ENCODE measurements at places on chromosomes 6 and 20.

- no peak for DNase-seq
Observed at GRCh38 chr20:24721891-24722568, 227.0 kb upstream of the CST7 start.

GRCh38 chr20:60049601-60050000 is 91.4 kb downstream of the CDH26 start:
- DNase-seq = no peak

DNA sequence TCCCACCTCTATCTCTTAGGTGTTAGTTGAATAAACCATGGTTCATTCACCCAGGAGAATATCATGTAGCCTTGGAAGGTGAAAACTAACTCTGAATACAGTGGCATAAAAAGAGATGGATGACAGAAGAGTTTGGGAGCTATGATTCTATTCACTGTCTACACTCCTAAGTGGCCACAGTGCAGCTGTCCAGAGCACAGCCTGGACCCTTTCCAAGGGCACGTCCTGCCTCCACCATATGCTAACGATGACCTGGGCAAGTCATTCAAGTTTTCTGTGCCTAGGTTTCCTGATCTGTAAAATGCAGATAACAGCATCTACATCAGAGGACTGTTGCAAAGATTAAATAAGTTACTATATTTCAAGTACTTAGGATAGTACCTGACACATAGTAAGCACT is 314.1 kb downstream of the PTPRT start:
- DNase-seq = no peak

DNA sequence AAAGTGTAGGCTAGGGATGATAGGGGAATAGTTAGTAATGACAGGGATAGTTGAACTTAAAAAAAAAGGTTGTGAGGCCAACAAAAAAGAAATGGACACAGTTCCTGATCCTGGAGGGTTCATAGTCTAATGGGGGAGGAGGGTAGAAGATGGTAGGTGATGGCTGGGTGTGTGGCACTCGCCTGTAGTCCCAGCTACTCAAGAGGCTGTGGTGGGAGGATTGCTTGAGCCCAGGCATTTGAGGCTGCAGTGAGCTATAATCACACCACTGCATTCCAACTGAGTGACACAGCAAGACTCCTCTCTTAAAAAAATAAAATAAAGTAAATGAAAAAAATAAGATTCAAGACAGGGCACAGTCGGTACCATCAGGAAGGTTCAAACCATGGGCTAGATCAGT is 2.4 kb upstream of the MICB start:
- DNase-seq = peak; percentile 56

DNA sequence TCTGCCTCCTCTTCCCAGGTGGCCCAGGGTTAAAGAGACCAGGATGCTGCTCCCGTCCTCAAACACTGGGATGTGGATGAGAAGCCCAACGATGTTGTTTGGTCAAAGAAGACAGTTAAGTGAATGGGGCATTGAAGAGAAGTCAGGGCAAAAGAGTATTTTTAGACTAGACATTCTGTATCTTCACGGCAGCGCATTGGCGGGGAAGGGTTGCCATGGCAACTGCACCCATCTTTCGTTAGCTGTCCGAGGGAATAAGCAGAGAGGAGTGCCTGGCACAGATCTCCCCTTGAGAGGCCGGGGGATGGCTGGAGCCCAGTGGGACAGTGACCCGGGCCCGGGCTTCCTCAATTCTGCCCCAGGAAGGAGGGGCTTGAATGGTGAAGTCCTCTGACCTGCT is 56.4 kb upstream of the GPR31 start:
- DNase-seq = no peak

DNA sequence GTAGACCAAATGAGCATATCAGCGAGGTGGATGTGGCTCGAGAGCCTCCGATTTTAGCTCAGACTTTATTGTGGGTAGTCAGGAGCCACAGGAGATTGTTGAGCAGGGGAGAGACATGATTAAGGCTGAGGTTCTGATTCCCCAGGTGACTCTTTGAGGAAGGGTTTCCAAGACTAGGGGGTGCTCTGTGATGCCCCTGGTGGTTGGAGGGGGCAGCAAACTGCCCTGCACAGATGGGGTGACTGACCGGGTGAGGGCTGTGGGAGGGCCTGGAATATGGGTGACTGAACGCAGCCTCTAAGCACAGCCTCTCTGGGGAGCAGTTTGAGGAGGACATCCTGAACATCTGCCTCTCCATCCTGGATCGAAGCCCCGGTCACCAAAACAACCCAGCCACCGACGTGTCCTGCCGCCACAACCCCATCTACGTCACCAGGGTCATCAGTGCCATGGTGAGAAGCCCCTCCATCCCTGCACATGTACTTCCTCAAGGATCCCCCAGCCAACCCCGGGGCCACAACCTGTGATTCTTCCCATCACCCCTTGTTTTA is 17.0 kb downstream of the TGM6 start:
- no peak for DNase-seq

DNA sequence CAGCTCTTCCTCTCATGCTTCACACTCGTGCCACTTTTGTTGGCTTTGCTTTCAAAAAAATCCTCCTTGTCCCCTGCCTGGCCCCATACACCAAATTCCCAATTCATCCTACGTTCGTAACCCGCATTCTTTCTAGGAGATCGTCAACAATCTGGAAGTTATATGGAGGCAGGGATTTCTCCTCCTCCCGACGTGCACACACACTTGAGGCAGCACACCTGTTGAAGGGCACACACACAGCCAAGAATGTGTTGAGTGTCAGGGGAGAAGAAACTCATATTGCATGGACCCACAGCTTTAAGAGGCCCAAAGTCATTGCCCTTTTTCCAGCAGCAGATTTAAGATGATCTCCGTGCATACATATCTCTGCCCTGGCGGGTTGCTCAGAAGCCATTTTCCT is 28.9 kb downstream of the THBS2 start:
- no peak for DNase-seq

DNA sequence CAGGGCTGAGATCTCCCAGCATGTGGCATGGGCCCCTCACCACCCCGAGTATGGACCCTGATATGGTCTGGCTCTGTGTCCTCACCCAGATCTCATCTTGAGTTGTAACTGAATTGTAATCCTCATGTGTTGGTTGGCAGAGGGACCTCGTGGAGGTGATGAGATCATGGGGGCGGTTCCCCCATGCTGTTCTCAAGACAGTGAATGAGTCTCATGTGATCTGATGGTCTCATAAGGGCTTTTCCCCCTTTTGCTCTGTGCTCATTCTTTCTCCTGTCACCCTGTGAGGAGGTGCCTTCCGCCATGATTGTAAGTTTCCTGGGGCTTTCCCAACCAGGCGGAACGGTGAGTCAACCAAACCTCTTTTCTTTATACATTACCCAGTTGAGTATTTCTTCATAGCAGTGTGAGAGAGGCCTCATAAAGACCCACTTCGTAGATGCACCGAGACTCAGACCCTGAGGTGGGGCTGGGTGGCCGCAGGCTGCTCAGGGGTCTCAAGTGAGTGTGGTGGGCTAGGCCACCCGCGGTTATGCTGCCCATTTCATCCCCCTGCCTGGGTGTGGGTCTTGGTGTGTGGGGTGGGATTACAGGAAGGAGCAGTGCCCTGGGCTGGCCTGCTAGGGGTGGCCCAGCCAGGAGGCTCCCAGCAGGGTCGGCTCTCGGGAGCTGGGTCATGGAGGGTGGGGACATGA is 26.2 kb upstream of the GATA5 start:
- DNase-seq = peak; percentile 67

DNA sequence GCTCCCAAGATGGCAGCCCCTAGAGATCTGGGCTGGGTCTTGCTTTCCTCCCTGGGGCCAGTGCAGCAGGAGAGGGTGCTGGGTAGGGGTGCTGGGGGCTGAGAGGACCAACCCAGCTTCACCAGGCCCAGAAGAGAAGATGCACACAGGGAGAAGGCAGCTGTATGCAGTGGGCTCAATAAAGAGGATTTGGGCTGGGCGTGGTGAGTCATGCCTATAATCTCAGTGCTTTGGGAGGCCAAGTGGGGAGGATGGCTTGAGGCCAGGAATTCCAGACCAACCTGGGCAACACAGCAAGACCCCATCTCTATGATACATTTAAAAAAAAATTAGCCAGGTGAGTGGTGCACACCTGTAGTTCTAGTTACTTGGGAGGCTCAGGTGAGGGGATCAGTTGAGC is 25.7 kb upstream of the EMILIN3 start:
- no peak for DNase-seq

DNA sequence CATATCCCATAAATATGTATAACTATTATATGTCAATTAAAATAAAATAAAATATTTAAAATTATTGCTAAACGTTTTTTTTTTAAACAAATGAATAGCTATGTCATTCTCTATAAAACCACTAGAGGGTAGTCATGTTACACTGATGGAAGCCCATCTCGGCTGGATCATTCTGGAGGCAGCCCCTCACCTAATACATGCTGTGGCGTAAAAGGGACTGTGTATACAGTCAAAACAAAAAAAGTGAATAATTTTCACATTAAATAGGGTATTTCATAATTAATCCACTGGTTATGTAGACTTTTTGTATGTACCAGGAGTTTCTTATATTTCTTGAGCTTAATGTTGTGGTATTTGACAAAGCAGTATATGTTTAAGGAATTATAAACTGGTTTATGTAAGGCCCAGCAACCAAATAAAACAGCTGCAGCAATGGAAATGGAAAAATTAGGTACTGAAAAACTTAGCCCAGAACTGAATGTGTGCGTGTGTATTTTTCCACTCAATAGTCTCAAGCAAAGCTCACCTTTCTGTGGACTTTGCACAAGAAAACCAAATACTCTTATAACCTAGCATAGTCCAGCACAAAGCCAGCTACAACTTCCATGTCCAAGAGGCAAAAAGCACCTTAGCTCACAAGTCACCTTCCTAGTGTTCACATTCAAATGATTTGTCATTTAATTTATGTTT is 81.7 kb downstream of the COL9A1 start:
- DNase-seq = peak; percentile 26

DNA sequence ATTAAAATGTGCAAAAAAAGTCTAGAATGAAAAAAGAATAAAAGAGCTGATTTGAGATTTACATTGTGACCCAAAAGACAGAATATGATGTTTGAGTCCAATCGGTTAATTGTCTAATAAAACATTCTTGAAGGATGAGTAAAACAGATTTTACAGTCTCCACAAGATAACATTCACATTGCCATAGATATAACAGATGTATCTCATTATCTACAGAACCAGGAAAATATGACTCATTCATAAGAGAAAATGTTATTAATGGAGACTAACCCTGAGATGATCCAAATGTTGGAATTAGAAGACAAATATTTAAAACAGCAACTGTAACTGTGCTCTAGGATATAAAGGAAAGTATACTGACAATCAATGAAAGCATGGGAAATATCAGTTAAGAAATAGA is 141.7 kb downstream of the RFX6 start:
- DNase-seq = peak; percentile 17

GRCh38 chr6:119676961-119677360 is 327.4 kb upstream of the MAN1A1 start:
- DNase-seq = peak; percentile 23

- DNase-seq = peak; percentile 49
Observed at GRCh38 chr6:147322299-147323162, 118.3 kb downstream of the STXBP5 start.

DNA sequence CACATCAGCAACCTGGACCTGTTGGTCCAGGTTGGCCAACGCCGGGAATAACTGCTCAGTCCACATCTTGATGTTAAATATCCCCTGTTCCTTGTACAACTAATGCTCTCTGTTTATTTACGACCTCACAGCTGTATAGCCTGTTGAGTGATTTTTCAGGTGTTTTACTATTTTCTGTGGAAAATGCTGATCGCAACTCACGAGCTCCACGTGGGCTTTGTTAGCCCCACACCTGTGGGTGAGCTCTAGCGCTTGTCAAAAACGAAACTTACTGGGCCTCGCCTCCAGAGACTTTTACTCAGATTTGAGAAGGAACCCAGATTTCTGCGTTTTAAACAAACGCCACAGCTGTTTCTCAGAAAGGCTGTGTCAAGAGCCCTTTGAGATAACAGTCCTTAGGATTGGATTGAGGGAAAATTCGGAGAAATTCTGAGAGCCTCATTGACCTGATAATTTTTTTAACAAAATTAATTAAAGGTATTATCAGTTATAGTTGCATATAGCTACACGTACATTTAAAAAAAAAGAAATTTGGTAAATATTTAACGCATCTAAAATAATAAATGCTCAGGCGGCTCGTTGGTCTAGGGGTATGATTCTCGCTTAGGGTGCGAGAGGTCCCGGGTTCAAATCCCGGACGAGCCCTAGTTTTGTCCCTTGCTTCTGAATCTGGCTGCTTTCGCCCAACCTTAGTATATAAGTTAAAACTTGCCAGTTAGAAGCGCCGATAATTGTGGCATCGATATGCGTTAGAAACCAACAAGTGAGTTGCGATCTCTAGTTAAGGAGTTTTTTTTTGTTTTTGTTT is 16.7 kb downstream of the HMGN4 start:
- peak; percentile 73 for DNase-seq

- DNase-seq = no peak
Observed at GRCh38 chr6:163191704-163192537, 222.6 kb upstream of the QKI start.

GRCh38 chr6:131317516-131317915 is 182.2 kb downstream of the AKAP7 start:
- peak; percentile 46 for DNase-seq

DNA sequence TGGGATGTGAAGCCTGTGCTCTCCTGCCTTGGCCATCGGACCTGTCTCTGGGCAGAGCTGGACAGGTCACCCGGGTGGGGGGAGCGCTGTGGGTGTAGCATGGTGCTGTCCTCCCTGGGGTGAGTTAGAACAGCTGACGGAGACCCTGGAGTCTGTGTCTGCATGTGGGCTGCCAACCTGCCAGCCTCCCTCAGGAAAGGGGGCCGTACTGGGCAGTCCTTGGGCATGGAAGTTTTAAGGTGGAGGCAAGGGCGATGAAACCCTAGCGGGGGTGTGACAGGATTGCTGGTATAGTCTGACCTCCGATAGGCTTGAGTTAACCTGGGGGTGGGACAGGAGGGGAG is 2.4 kb downstream of the SOX18 start:
- DNase-seq = no peak

GRCh38 chr6:166955865-166956443 is 396 bp downstream of the RNASET2 start:
- no peak for DNase-seq

- DNase-seq = no peak
Observed at GRCh38 chr6:95228636-95229035, 348.7 kb upstream of the MANEA start.

GRCh38 chr20:62208795-62209755 is 11.0 kb downstream of the HRH3 start:
- DNase-seq = peak; percentile 5

GRCh38 chr6:163872335-163872734 is 457.8 kb downstream of the QKI start:
- peak; percentile 92 for DNase-seq

GRCh38 chr6:128208851-128209580 is 308.2 kb upstream of the THEMIS start:
- DNase-seq = peak; percentile 66

GRCh38 chr6:16591396-16592222 is 169.7 kb downstream of the ATXN1 start:
- peak; percentile 55 for DNase-seq
